CMK (cell line): ENCODE measurements at places on chromosomes 1 and 21.

- DNase-seq = no peak
Measured at GRCh38 chr1:192045131-192045530, 113.1 kb upstream of the RGS18 start.

- DNase-seq = no peak
Measured at GRCh38 chr1:70353601-70354331, 756 bp downstream of the ANKRD13C start.

GRCh38 chr1:67759692-67760029, 73.6 kb downstream of the GNG12 start:
- no peak for DNase-seq

DNA sequence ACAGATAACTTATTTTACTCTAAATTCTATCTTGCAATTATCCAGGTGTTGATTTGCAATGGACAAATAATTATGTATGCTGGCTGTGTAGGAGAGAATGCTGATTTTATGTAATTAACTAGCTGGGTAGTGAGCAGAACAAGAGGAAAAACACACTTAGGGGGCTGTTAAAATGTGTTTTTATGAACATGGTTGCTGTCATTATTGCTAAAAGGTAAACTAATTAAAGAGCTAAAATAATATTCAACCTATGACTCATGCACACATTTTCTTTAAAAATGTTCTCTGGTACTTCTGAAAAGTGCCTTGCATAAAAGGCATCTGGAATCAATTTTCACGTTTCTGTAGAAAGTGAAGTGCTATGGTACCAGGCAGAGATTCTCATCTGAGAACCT, 192.8 kb upstream of the C8B start:
- no peak for DNase-seq

DNA sequence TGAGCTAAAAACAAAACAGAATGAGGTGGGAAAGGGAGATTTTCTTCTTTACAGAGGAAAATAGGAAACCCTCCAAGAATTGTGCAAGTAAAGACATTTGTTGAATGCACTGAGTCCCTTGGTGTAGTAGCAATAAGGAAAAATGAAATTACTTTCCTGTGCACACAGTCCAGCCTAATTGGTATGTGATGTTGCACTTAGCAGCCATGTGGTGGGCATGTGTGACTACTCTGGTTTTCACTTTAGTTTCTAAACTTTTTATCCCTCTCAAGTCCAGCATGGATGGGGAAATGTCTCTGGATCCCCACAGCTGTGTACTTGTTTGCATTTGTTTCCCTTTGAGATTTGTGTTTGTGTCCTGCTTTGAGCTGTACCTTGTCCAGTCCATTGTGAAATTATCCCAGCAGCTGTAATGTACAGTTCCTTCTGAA, 7.1 kb upstream of the AGO3 start:
- no peak for DNase-seq

- DNase-seq = no peak
Measured at GRCh38 chr1:214292322-214292721, 11.4 kb downstream of the SMYD2 start.

DNA sequence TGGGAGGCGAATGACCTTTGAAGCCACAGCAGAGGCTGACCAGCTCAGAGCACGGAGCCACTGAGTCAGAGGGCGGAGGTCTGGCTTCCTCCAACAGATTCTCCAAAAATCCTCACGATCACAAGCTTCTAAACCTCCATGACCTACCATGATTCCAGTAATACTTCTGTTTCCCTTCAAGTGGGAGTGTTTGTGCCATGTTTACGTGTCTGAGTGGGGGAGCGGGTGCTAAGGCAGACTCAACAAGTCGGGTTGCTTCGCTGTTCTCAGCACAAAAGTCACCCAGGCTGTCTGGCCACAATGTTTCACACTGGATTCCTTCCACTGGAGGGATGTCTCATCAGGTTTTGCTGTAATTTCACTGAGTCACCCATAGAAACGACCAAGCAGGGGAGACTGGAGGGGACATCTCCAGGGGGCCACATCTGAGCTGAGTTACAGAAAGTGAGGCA, 86.2 kb downstream of the SLC66A1 start:
- DNase-seq = no peak

DNA sequence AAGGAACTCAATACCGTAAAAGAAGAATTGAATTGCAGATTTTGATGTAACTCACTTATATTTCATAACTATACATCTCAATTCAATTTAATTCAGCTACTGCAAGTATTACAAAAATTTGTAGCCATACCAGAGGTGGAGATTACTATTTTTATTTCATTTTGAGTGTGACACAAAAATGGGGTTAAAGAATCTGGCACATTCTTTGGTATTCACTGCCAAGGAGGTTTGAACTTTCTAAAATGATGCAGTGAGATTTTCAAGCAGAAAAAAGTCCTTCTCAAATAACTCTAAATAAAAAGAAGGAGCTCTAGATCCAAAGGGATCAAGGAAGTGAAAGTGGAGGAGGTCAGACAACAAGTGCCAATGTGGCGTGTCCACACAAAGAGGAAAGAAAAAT, 569.0 kb downstream of the DPYD start:
- DNase-seq = no peak

- DNase-seq = no peak
Measured at GRCh38 chr1:92797961-92798360, 13.1 kb upstream of the EVI5 start.

DNA sequence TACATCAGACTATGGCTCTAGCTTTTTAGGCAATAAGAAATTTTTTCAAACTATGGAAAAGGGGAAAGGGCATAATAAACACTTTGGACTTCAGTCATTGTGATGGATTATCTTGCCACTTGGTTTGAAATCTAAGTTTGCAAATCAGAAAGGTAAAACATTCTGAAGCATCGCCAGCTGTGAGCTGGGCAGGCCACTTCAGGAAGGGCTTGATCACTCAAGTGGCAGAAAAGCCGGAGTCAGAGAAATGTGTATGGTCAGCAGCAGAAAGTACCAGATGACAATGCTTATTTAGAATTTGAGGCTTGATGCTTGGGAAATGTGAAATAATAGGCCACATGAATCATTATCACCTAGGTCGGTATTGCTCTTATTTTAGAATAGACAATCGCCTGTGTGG, 79.7 kb downstream of the ZNF648 start:
- DNase-seq = no peak

DNA sequence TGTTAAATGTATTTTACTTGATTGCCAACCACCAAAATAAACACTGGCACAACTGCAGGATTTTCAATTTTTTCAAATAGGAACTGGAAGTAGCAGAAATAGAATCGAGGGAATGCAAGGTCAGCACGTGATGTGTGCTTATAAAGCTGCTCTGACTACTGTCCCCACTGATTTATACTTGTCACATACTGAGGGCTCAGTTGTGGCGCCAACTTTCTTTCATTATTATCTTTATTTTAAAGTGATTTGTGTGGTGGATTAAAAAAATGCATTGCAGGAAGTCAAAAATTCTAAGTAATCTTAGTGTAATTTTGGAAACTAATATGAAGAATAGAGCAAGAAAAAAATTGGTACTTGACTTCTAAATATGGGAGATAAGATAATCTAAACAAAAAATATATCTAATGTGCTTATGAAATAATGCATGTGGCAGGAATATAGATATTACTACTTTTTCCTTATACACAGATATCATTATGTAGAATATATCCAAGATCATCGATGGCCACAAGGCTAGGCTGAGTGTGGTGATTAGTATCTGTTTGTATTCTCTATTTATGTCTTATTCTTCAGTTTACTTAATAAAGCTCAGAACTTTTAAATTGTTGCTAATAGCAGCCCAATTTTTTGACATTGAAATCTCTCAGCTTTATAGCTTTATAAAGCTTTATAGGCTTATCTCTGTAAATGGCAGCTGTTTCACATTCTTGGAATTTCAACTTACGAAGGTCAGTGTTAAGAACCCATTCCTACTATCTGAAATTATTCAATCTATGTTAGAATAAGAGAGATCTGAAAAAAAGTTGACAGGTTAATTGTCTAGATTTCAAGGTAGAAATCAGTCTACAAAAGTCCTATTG, 404.5 kb upstream of the ADAMTS5 start:
- no peak for DNase-seq

DNA sequence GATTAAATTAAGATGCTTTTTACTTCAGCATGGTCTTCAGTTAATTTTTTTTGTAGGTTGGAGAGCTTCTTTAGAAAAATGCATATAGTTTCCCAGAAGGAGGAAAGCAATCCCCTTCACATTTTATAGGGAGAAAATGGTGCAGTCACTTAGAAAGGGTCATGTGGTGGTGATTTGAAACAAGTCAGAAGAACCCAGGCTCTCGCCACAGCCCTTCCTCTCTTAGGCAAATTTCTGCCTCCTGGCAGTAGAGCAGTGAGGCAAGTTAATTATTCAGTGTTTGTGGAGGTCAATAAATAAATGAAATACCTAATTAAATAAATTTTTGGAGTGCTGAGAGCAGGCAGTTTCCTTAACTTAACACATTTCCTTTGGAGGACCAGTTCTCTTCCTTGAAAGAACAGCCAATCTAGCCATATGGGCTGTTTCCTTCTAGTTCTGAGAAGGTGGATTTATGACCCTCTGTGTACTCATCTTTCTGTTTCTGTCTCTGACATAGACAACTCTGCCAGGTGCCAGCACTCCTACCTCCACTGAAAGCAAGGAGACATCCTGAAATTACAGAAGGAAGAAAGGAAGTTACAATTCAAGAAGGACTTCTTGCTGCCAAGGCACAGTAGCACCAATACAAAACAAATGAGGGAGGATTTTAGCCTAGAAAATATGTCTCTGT, 19.0 kb upstream of the POGZ start:
- DNase-seq = no peak

GRCh38 chr1:154431586-154432373, 26.6 kb downstream of the IL6R start:
- no peak for DNase-seq
